ENCODE measurements at places on chromosomes 13 and 19. TPM values are rescaled to one million over a fixed set of nuclear protein-coding genes. Genes with fewer than 3 reads are reported as not detected.

The ZNF571 gene
- 0.47 TPM for total RNA-seq

The GIPR gene
- 5.8 TPM for total RNA-seq

The IL11 gene
- total RNA-seq = not detected

The RHPN2 gene
- total RNA-seq = 6.2 TPM

The CCDC70 gene
- not detected for total RNA-seq

The POMP gene
- 161 TPM for total RNA-seq

The FARP1 gene
- 0.37 TPM for total RNA-seq

The SIGLECL1 gene
- total RNA-seq = not detected

The UBE2L5 gene
- total RNA-seq = not detected

The RFPL4AL1 gene
- total RNA-seq = not detected

The BRCA2 gene
- total RNA-seq = 24.7 TPM

The PRX gene
- 0.84 TPM for total RNA-seq

The NOTCH3 gene
- not detected for total RNA-seq

The SULT2A1 gene
- not detected for total RNA-seq

The UPK1A gene
- total RNA-seq = 0.77 TPM

GRCh38 chr13:113918580-113918979, 54.7 kb upstream of the GAS6 start:
- DNase-seq = no peak

DNA sequence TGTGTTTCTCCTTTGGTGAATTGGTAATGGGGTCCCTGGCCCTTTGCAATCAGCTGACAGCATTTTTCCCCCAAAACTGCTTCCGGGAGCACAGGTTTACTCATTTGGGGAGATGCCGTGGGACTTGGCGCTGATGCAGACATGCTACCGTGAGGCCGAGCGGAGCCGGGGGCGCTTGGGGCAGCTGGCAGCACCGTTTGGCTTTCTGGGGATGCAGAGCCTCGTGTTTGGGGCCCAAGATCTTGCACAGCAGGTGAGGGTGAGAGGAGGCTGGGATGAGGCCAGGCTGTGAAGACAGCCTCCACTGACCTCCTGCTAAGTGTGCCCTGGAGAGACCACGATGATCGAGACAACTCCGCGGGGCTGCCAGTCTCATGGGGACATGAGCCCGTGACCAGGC, 13.4 kb upstream of the COLGALT1 start:
- DNase-seq = no peak

- DNase-seq = peak; percentile 80
Measured at GRCh38 chr13:40206241-40207000, 460.0 kb downstream of the FOXO1 start.

DNA sequence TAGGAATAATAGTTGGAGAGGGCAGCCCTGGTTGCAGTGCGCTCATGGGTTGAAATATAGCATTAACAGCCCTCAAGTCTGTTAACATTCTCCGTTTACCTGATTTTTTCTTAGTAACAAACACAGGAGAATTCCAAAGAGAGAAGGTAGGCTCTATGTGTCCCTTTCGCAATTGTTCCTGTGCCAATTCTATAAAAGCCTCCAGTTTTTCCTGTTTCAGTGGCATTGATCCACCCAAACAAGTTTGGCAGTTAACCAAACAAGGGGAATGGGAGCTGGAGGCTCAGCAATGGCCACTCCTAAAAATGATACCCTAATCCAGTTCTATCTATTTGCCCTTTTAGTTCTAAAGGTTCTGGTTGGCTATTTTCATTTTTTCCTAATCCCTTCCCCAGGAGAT, 151.6 kb downstream of the ZNF486 start:
- DNase-seq = no peak

DNA sequence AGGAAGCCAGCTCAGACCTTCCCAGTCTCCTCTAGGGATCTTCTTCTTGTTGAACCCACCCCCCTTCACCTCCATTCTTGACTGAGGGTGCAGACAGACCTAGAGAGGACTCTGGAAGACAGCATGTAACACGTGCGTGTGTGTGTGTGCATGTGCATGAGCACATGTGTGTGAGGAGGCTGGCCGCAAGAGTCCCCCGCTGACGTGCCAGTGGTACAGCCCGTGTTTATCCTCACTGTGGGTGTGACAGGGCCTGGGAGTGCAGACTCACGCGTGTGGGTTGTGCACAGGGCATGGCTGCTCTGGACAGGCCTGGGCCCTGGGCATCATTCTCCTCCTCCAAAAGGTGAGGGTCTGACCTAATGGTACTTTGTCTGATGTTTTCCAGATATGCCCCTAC, 26.3 kb downstream of the LYL1 start:
- DNase-seq = no peak

GRCh38 chr13:48404952-48405351, 8.0 kb downstream of the LPAR6 start:
- no peak for DNase-seq

DNA sequence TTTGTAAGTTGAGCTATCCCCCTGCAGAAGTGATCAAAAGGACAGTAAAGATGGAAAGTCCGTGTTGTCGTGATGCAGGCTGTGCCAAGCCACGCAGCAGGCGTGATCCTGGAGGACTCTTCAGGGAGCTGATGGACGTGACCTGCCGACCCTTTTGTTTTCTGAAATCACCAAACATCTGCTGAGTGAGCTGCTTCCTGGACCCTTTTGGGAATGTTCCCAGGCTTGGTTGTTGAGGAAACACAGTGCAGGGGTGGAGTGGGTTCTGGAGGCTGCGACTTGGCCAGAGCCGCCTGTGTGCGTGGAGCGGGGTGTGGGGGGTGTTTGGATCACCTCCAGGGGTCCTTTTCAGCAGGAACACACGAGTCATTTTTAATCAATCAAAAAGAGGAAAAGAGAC, 15.4 kb upstream of the CPAMD8 start:
- DNase-seq = no peak

DNA sequence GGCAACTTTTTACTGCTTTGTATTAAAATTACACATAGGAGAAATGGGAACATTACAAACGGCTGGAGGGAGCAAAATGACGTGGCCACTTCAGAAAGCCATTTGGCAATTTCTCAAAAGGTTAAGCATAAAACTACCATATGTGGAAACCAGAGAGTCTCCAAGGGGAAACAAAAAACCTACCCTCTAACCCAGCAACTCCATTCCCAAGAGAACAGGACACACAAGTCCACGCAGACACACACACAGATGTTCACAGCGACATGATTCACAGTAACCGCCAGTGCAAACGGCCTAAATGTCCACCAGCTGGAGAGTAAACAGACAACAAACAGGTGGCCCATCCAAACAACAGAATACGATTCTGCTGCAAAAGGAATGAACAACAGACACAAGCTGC, 37.2 kb downstream of the STK24 start:
- DNase-seq = no peak

DNA sequence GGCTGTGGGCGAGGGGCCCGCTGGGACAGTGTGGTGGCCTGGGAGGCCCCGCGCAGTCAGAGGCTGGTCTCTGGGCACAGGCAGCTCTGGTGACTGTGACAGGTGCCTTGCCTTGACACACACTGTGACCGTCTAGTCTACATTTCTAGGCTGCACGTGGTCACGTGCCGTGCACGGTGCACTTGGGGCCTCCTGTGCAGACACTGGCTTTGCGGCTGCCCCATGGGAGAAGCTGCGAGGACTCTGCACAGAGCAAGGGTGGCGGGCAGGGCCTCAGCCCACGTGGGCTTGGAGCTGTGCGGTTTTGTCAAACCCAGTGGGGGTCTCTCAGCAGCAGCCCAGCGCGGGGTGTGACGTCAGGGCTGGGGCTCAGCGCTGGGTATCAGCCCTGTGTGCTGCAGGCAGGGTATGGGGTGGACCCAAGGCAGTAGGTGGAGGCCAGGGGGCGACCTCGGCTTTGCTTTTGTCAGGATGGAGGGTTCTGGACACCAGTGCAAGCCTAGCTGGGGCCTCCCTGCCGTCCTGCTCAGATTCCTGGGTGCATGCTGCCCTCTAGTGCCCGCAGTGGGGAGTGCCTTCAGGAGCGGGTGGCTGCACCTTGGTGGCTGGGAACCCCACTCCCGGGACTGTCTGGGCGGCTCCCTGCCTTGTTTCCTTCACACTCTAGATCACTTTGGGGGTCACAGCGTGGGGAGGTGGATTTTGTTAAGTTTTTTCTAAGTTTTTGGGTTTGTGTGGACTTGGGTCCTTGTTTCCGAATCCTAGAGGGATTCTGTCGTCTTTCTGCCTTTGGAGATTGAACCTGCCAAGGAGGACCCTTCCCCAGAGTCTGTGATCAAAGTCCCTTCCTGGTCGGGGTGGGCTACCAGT, 62.6 kb downstream of the KDM4B start:
- peak; percentile 95 for DNase-seq

DNA sequence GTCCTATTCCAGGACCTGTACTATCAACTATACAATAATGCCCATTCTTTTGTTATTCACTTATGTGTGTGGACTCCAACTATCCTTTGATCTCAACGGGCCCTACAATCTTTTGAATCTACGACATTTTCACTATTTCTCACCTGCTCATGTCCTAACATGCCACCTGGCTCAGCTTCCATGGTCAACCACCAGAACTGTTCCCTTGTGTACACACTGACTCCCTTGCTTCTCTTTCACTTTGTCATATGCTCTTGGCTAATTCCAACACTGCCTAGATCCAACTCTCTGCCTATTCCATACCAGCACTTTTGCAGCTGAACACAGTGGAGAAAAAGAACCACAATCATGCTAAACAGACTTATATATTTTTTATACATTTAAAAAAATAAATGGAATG, 53.1 kb downstream of the MICU2 start:
- DNase-seq = no peak

DNA sequence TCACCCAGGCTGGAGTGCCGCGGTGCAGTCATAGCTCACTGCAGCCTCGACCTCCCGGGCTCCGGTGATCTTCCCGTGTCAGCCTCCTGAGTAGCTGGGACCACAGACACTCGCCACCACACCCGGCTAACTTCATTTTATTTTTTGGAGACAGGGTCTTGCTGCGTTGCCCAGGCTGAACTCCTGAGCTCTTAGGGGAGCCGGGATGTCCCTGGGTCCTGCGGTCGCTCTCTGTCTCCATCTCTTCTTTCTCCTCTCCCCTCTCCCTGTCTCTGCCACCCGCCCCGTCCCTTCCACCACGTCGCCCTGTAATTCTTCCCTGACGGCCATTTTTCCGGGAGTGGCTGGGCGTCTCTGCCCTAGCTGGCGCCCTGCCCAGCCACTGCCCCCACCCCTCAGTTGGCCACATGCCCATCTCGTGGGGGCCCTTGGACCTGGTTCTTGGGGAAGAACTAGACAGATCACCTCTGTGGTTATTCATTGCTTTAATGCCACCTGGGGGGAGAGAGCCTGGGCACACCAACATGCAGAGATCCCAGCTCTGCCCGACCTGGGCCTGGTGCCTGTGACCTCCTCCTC, 18.9 kb downstream of the ARID3A start:
- no peak for DNase-seq

- DNase-seq = no peak
Measured at GRCh38 chr13:36131222-36131930, at the start of gene DCLK1. Gene DCLK1 (minus strand): TSS chr13:36131382.

DNA sequence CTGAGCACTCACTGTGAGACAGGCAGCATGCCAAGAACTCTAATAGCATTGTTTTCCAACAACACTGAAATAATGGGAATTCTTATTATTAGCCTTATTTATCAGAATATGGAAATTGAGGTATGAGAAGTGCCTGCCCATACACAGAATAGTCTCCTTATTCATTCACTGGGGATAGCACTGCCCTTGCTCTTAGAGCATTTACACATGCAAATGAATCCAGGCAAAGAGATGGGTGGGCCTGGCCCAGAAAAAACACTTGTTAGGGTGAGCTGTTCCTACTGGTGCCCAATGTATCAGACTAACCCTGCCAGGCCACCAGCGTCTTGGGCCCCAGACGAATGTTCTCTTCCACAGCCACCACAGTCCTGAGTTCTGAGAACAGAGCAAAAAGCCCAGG, 112.9 kb downstream of the TUBA3C start:
- no peak for DNase-seq

DNA sequence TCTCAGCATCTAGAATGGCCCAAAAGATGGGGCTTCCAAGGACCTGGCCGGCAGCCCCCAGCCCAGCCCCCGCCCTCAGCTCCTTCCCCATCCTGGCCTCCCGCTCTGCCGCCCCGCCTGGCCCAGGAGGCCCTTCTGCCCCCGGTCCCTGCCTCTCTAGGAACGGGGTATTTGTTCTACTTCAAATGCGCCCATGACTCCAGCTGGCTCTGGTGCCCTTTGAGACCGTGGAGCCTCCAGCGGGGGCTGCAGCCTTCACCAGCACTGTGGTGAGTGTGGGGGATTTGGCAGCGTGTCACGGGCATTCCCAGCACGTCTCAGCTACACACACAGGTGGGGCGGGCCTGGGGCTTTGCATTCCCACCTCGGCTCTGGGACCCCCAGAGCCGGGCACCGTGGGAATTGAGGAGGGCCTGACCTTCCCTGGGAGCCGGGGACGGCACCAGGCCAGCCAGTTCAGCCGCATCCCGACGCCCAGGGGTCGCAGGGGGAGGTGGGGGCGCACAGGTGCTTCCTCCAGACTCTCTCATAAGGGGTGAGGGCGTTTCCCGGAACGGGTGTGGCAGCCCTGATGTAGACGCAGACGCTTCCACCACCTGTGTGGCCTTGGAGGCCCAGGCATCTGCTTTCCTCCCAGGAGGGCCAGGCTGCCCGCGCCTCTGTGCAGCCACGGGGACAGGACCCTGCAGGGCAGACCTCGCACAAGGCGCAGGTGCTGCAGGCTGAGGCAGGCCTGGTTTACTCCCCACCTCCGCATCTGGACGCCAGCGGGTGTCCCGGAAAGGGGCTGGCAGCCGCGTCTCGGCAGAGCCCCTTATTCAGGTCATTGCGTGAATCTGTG, 947 bp downstream of the ATP4B start:
- no peak for DNase-seq

- no peak for DNase-seq
Measured at GRCh38 chr13:36712770-36713169, 39.0 kb downstream of the SERTM1 start.

- no peak for DNase-seq
Measured at GRCh38 chr13:23608701-23609413, 38.6 kb downstream of the TNFRSF19 start.

GRCh38 chr19:5826531-5827341, 12.8 kb downstream of the FUT6 start:
- DNase-seq = peak; percentile 74

- peak; percentile 67 for DNase-seq
Measured at GRCh38 chr19:13848798-13849676, 27.9 kb upstream of the NANOS3 start.

DNA sequence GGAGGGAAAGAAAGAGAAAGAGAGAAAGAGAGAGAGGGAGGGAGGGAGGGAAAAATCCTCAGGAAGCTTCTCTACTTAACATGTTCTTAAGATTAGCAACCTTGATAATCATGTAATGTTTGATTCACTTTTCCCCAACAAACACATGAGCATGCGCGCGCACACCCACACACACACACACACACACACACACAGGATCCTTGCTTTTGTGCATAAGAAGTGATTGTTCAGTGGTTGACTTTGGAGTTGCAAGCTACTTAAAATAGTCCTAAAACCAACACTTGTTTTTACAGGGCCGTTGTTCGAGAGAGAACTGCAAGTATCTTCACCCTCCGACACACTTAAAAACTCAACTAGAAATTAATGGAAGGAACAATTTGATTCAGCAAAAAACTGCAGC, 100.0 kb upstream of the RAP2A start:
- no peak for DNase-seq

DNA sequence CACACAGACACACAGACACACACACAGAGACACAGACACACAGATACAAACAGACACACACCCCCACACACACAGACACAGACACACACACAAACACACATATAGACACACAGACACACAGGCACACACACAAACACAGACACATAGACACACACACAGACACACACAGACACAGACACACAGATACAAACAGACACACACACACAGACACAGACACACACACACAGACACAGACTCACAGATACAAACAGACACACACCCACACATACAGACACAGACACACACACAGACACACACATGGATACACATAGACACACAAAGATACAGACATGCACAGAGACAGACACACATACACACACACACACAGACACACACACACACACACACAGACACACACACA, 174.5 kb downstream of the URI1 start:
- no peak for DNase-seq
